Activated CD4-positive, alpha-beta T cell treated with anti-CD3 and anti-CD28 coated beads, Interleukin-10, Interleukin-2, amounts not matched to agents 100 ng/mL and 50 ng/mL, durations not matched to agents 16 hours and 8 hours (primary cell): ENCODE measurements at places on chromosomes 5 and 9.

DNA sequence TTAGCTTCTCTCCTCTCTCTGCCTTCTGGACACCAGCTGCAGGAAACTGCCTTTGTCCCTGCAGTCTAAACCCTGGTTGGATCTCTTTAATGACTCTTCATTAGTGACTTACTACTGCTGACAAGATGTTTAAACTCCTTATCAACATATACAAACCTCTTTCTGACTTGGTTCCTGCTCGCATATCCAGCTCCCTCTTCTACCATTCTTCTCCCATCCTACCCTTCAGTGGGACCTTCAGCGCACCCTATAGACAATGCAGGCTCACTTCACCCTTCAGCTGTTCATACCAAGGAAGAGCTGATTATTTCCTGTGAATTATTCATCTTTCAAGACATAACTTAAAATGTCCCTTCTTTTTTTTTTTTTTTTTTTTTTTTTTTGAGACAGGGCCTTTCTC lies 436.5 kb downstream of the KIAA0825 start:
- no peak for DNase-seq

GRCh38 chr9:36738318-36738976 lies 165.8 kb downstream of the MELK start:
- no peak for DNase-seq

- DNase-seq: peak; percentile 86
These were observed 32.1 kb downstream of the MTMR12 start for GRCh38 chr5:32280656-32281081.

- DNase-seq: no peak
These were observed 15.3 kb upstream of the F2RL2 start for GRCh38 chr5:76638479-76638878.

DNA sequence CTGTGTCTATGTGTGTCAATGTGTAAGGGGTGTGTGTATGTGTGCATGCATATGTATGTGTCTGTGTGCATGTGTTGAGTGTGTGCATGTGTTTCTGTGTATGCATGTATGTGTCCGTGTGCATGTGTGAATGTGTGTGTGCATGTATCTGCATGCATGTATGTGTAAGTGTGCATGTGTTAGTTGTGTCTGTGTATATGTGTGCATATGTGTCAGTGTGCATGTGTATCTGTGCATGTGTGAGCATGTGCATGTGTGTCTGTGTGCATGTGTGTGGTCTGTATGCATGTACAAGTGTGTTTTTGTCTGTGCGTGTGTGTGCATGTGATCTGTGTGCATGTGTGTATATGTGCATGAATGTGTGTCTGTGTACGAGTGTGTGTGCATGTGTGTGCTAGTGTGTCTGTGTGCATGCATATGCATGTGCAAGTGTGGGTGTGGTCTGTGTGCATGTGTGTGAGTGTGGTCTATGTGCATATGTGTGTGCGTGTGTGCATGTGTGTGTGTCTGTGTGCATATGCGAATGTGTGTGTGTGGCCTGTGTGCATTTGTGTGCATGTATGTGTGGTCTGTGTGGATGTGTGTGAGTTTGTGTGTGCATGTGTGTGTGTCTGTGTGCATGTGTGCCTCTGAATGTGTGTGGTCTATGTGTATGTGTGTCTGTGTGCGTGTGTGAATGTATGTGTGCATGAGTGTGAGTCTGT lies 9.6 kb downstream of the FAM163B start:
- DNase-seq: no peak

- DNase-seq: no peak
These were observed 80.0 kb downstream of the OXCT1 start for GRCh38 chr5:41790038-41790776.

DNA sequence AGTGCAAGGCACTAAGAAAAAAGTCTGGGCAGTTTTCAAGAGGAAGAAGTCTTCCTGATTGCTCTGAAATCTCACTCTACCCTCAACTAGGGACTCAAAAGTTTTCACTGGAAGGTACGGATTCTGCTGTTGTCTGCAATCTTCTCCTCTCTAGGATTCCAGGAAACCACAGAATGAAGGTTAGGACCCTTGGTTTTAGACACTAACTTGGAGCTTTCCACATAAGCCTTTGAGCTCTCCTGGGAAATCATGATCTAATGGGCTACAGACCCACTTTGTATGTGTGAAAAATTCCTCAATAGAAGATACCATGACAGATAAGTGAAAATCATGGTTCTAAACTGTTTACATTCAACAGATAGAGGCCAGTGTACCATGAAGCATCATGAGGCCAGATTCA lies 265.1 kb downstream of the PSAT1 start:
- DNase-seq: no peak

DNA sequence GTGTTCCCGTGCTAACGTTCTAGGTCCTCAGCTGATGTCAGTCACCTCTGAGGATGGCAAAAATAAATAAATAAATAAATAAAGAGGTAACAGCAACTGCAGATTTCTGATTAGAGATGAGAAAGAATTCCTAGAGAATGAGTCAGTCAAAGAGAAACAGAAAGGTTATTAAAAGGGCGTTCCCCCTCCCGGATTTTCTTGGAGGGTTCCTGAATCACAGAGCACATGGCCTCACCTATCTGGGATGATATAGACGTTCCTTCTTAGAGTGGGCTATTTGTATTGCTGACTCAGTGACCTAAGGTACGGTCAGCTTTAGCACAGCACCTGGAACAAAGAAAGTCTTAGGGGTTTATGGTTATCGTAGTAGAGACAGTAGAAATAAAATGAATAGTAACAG lies 30.6 kb downstream of the HTR4 start:
- DNase-seq: no peak

DNA sequence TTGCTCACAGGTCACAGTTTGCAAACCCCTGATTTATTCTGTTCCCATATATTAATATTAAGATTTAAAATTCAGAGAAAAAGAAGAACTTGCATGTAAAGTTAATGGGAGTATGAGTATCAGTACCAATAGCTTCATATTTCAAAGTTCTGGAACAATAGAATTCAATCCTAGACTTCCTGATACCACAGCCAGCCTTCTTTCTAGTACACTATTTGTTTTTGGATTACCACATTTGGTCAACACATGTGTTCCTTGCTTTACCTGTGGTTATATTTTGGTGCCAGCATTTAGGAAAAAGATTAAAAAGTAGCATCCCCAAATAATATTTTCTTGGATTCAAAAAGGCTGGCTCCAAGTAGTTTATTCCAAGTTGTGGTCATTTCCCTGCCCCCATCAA lies 49.5 kb downstream of the SPINK5 start:
- no peak for DNase-seq

- DNase-seq: no peak
These were observed 14.6 kb downstream of the FGF1 start for GRCh38 chr5:142671266-142671665.

DNA sequence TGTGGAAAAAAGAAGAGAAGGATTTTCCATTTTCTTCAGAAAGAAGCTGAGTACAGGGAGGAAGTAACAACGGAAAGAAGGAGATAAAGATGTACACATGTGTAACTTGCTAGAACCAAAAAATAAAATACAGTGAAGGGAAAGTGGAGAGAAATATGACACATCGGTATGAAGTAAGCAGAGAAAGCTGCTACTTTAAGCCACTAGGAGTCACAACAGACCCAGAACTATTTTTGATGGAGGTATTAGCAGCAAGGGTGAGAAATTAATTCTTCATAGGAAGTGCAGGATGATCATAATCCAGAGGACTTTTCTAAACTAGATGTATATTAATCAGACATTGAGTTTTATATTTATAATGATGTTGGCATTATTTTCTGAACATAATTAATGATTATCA lies 88.5 kb downstream of the FAM174A start:
- DNase-seq: peak; percentile 36

DNA sequence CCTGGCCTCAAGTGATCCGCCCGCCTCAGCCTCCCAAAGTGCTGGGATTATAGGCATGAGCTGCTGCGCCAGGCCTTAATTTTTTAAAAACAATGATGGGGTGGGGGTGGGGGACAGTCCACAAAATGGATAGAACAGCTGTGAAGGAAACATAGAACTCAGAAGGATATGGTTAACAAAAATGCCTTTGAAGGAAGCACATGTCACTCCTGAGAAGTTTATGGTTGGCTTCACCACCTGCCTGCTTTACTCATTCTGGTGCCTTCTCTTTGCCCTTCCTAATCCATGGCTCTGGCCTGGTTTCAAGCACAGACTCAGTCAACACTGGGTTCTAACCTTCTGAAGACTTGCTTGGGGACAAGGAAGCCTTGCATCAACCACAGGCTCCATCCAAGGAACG lies 10.3 kb downstream of the BAG1 start:
- no peak for DNase-seq

DNA sequence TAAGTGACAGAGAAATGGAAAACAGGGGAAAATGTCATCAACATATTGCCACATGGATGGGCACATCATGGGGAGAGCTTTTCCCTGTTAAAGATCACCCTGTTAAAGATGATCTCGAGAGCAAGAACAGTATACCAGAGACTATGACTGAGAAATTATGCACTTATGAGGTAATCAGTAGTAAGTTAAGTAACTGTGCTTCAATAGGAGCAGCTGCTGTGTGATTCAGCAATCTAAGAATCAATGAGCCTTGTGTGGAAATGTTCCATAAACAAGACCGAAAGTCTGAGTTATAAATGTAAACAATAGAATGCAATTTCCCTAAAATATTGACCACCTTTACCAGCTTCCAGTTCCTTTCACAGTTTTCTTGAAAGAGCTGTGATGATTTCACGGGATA lies 582.3 kb downstream of the CAAP1 start:
- DNase-seq: no peak

GRCh38 chr9:111904891-111905291 lies 8.3 kb downstream of the UGCG start:
- DNase-seq: no peak

GRCh38 chr5:179271821-179272325 lies 73.4 kb downstream of the ADAMTS2 start:
- DNase-seq: no peak

DNA sequence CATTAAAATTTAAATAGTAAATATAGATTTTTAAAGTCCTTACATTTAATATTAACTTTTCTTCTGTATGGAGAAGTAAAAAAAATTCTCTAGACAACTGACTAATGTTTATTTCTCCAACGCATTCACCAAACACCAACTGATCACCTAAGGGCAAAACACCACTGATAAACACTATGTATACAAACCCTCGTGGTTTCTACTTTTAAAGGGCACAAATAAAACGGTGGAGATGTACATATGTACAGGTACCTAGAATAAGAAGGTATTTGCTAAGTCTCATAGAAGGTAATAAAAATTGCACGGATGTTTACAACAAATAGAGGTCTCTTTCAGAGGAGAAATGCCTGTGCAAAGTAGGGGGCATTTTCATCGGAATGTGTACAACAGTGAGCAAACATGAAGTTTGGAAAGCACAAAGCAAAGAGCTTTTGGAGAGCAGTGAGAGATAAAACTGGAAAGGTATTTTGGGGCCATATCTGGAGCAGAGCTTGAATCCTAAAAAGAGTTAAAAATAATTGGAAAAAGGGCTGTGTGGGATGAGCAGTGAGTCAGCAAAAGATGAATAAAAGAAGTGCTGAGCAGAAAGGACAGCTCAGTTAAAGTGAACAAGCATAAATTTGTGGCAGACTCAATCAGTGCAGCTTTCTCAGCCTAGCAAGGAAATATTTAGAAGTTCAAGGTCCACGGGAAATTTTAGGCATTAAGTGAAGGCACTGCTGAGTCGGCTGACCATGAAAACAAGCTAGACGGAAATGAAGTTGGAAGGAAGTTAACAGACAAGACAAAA lies 160.0 kb downstream of the TMEM161B start:
- no peak for DNase-seq

GRCh38 chr9:136328011-136328621 lies 777 bp downstream of the GPSM1 start:
- no peak for DNase-seq

- DNase-seq: no peak
These were observed 124.0 kb upstream of the EFNA5 start for GRCh38 chr5:107794741-107795140.

GRCh38 chr5:1443171-1443570 lies 2.1 kb downstream of the SLC6A3 start:
- DNase-seq: no peak

- no peak for DNase-seq
These were observed 388.0 kb upstream of the PIK3R1 start for GRCh38 chr5:67827541-67827940.

DNA sequence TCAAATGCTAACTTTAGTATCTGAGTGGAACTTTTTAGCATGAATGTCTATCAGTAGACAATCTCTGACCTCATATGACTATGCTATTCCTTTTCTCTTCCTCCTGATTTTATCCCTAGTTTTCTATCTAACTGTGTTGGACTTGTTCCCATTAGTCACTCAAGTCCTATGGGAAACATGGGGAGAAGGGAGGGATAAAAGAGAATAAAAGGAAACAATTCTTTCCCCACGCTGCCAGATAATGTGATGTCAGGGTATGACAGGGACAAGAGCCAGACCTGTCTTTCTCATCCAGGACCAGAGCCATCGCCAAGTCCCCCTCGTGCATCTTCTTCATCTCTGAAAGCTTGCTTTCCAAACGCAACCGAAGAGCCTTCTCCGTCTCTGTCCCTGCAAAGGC lies 43.9 kb downstream of the CDK5RAP2 start:
- no peak for DNase-seq

DNA sequence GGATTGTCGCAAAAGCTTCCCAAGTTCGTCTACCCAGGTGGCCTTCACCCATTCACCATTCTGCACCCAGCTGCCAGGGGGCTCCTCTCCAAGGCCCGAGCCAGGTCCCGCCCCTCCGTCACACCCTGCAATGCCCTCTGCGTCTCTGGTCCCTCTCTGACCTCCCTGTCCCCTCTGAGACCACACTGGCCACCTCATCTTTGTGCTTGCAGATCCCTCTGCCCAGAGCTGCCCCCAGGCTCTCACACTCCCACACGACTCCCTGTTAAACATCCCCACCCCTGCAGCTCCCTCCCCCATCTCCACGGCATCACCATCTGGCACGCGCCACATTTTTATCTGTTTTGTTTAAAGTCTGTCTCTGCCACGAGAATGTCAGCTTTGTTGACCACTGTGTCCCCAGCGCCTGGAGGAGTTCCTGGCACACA lies 243.6 kb downstream of the PBX3 start:
- no peak for DNase-seq

DNA sequence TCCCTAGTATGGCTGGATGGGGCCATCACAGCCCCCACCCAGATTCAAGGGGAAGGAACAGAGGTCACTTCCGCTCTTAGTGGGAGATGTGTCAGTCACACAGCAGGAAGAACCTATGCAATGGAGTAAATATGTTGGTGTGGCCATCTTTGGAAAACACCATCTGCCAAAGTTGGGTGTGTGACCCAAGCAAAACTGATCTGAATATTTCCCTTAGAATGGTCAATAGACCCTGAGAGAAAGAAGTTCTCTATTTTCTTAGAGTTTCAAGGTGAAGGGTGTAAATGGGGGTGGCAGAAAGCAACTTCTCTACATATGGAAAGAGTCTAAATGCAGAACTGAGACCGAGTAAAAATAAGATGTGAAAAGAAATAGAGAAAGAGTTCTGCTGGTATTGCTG lies 212.7 kb downstream of the ESM1 start:
- DNase-seq: no peak

DNA sequence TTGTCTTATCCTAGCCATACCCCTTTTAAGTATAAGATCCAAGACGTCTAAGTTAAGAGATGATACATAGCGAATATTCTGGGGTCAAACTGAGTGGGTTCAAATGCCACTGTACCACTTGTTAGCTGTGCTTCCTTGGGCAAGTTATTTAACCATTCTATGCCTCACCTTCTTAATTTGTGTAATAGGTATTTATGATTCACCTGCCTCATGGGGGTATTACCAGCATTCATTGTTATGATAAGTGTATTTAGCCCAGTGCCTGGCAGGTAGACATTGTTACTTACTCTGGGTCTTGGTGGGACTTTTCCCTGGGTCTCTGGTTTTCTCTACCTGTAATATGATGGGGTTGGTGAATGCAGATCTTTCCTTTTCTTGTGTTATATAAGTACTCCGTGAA lies 3.8 kb downstream of the LARP1 start:
- DNase-seq: no peak
